ENCODE measurements at places on chromosomes 3 and 15.
A peak's percentile ranks its signal among the peaks of the same experiment; 100 is the strongest.

DNA sequence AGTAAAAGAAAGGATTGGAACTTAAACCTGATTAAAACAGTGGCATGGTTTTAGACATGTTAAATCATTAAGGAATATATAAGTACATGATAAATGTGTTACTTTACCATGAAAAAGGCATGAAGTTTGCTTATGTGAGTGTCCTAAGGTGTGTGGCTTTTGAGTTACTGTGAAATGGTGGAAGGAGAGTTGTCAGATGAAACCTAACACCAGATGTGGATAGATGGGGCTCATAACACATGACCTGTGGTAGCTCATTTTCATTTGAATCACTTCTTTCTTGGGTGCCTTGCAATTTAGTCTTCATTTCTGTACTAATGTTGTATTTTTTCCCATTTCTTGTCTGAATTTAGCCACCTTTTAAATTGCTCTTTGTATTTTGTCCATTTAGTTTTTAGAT, 13.0 kb downstream of the MEF2A start:
- DNase-seq = no peak

DNA sequence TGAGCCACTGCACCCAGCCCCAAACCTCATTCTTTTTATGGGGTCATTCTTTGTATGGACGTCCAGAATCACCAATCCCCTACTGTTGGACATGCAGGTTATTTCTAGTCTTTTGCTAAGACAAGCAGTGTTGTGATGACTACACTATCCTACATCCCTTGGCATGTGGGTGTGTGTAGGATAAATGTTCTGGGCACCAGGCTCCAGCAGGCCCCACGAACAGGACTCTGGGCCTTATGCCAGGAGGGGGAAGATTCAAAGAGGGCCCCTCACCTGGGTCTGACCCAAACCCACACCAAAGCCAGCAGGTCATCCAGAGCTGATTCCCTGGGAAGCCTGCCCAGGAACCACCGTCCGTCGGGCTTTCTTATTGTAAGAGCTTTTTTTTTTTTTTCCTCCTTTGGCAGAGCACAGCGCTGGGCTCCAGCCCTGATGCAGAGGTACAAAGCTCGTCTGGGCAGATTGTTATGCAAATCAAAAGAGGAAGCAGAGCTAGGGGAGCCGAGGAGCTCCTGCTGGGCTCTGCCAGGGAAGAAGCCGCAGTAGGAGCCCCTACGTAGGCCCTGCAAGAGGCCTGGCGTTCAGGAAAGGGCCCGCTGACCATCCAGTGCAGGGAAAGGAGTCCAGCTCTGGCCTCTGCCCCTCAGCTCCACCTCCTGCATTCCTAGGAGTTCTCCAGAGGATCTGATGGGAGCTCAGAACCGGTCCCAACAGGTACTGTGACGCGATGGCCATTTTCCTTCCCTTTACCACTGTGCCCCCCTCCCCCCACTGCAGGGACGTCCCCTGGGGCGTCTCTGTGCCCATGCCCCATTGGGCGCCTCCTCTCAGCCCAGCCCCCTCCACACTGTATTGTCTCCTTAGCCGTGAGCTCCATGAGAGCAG, 29.0 kb upstream of the FURIN start:
- peak; percentile 19 for DNase-seq

DNA sequence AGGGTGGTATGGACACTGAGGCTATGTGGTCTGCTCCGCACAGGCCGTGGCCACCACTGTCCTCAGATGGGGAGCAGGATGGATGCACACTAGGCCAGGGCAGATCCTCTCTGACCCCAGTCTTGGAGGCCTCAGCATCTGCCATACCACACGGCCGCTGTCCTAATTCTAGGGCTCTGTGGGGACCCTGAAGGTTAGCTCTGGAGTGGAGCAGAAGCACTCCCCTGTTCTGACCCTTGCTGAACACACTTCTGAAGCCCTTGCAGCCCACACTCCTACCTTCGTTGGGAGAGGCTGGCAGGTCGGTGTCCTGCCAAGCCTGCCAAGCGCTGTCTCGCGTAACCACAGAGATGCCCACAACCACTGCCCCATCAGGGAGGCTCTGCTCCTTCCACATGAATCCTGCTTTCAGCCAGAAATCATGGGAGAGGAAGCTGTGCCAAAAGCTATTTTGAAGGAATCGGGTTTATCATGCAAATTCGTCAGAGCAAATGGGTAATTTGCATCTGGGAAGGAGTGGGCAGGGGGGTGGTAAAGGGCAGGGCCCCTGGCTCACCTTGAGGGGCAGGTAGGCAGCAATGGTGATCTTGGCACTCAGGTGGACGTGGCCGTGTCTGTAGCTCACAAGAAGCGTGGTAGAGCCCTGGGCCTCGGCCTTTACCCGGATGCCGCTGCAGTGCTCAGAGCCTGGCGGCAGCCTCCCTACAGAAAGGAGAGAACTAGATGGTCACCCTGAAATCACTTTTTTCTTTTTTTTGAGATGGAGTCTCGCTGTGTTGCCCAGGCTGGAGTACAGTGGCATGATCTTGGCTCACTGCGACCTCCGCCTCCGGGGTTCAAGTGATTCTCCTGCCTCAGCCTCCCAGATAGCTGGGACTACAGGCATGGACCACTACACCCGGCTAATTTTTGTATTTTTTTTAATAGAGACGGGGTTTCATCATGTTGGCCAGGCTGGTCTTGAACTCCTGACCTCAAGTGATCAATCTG, 54.4 kb downstream of the NUP210 start:
- no peak for DNase-seq

GRCh38 chr3:127738192-127738840, 65.6 kb downstream of the ABTB1 start:
- DNase-seq = no peak

DNA sequence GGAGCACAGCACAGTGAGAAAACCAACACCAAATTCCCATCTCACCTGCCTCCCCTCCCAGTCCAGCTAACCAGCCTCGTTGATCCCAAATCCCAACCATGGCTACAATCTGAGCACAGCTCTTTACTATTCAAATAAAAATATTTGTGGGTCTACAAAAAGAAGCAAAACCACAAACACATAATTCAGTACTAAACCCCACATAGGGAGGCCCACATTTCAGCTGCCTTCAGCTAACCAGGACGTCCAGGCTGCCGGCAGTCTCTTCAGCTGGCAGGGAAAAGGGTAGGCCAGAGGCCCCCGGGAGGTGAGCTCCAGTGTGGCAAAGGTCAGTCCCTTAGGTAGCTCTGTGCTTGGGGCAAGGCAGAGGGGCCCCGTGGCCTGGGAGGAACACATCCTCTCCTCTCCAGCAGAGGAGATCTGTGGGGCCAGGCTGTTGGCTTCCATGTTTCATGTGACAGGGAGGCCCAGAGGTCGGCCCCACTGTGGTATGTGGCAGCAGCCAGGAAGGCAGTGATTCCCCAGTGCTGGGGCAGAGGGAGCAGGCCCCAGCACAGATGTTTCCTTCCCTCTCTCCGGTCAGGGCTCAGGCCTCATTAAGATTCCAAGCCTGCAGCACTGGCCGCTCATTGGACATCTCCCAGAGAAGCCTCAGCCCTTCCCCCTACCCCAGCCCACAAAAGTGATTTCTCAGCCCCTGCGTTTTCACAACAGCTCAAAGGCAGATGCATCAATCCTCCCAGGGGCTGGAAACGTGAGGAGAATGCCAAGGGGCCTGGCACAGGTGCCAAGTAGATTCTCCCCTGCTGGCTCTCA, 381.4 kb downstream of the NTRK3 start:
- DNase-seq = no peak

- no peak for DNase-seq
Observed at GRCh38 chr3:98215051-98215450, 48.6 kb downstream of the OR5H15 start.

GRCh38 chr3:52088445-52089367, 32.3 kb upstream of the DUSP7 start:
- no peak for DNase-seq

DNA sequence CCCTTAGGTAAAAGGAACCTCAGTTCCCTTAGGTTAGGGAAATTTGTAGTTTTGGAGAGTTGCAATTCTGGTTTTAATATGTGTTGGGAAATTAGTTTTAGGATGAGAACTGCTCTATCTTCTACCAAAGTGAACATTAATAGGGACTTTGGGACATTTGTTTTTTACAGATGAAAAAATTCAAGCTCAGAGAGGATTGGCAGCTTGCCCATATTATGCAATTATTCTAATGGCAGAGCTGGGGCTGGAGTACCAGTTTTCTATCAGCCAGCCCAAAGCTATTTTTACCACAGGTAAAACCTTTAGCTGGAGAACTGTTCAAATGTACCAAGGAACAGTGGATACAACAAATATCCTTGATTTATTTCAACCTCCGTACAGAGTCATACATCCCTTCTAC, 127.0 kb downstream of the CPNE4 start:
- no peak for DNase-seq

DNA sequence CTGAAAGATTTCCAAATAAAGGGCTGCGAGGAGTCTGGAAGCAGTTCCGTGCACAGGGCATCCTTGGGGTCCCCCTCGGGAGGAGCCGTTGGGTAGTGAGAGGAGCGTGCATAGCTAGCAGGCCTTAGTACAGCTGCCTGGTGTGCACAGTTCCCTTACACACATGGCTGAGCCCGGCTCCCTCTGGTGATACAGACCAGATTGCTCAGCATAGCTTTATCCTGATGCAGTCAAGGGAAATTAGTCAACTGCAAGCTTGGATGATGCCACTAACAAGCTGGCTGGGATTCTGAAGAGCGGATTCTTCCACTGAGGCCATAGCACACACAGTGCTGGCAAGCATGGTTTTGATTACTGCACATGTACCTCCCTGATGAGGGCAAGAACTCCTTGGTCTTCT, 349.4 kb downstream of the LRTM1 start:
- no peak for DNase-seq

GRCh38 chr3:52210550-52211046, 12.6 kb downstream of the ALAS1 start:
- DNase-seq = no peak

- peak; percentile 75 for DNase-seq
Observed at GRCh38 chr15:77083381-77084160, 12.7 kb upstream of the TSPAN3 start.

DNA sequence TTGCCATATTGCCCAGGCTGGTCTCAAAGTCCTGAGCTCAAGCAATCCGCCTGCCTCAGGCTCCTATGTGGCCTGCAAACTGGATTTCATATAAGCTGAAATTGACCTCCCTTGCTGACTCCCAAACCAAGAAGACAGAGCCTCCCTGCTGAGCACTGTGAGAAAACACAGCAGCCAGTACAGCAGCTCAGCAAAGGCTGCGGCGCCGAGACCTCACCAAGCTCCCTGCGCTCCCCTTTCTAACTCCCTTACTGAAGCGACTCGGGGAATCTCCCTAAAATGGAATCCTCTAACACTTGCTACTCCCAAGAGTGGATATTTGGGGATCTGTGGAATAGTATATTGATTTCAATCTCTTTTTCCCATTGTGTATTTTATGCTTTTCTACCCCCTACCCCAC, 34.6 kb downstream of the MUC20 start:
- no peak for DNase-seq

GRCh38 chr3:124916837-124917409, 17.6 kb downstream of the MUC13 start:
- DNase-seq = no peak

DNA sequence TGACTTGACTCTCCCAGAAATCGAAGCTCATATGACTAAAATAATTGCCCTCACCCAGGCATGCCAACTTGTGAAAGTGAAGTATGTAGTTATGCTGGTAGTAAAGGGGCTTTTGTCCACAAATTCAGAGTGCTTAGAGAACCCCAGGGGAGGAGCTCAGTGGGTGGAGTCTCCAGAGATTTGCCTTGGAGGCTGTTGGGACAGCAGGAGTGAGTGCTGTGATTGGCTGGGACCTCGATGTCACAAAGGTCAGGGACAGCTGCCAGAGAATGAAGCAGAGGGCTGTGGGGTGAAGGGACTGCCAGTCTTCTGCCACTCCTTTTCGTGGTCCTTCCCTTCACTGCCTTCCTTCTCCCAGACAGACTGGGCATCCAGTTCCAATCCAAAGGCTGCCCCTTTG, 49.8 kb downstream of the ZNF445 start:
- DNase-seq = no peak

DNA sequence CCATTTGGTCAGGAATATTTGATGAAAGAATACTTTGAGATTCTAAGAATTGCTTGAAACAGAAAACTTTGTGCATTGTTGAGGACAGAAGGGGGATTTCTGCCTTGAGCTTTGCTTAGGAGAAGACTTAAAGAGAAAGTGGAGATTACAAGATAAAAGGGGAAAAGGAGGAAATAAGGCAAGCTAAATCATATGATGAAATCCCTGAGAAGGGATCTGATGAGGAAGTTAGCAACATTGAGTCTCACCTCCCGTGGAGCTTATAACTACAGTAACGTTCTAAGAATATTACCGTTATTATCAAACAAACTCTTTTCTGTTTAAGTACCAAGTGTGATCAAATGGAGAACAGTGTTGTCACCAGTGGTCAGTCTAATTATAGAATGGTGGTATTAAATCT, 414.7 kb upstream of the NAALADL2 start:
- DNase-seq = no peak

DNA sequence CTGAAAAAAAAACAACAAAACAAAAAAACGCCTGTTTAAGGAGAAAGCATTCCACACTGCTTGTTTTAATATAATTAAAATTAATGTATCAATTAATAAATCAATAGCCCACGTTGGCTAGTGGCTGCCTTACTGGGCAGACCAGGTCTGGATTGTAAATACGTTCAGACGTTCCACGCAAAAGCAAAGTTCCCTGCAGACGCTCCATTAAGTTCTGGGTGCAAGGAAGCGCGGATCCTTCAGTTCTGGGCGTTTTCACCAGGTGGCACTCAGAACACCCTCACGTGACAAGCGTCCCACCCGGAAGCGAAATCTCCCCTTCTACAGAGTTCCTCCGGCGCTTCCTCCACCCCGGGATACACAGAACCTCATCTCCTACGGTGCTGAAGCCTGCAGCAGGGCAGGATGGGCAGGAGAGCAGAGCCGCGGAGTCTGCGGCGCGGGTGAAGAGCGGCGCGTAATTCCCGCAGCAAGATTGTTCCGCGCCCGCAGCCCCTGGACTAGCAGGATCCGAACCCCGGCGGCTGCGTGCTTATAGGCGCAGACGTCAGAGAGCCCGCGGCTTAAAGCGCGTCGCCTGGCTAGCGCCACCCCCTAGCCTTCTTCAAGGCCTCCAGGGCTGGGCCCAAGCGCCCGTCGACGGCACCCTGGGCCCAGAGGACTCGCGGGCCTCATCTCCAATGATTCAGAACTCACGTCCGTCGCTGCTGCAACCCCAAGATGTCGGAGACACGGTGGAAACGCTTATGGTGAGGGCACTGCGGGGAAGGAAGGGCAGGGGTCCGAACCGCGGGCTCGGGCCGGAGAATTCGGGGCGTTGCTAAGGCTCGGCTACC, at the start of gene SLC25A38:
SLC25A38 (plus strand) TSS at position 326 of the 836 bp plus-strand sequence; CDS start at position 681, 355 bp downstream.
- DNase-seq = peak; percentile 81

DNA sequence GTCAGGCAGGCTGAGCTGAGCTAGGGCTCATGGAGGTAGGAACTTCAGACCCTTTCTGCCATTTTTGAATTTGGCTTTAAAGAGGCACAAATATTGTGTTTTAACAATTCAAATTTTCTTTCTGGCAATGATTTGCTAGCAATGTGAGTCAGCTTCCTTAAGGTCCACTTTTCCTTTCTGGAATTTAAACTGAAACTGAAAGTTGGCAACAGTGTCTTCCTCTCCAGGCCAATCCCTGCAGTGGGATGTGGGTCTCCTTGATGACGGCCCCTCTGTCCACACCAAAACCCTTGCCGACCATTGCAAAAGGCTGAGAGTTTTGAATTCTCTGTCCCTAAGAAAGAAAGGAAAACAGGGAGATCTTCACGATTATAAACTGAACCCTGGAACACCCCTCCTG, 27.1 kb downstream of the RPSA start:
- no peak for DNase-seq

- DNase-seq = no peak
Observed at GRCh38 chr3:155635056-155635455, 109.8 kb downstream of the PLCH1 start.

- no peak for DNase-seq
Observed at GRCh38 chr3:71906976-71907375, 122.0 kb upstream of the PROK2 start.

- DNase-seq = no peak
Observed at GRCh38 chr3:41175365-41175764, 23.9 kb upstream of the CTNNB1 start.

All from CD4-positive, alpha-beta T cell treated with Interleukin-17A for 4 hours (primary cell).